Activated CD8-positive, alpha-beta T cell treated with anti-CD3 and anti-CD28 coated beads for 36 hours (primary cell): ENCODE measurements at places on chromosomes 2 and 18.

GRCh38 chr2:128485761-128486639 lies 167.3 kb upstream of the HS6ST1 start:
- no peaks in the 10 kb centered on the region for H3K4me1 ChIP-seq
- H3K27ac ChIP-seq: no peak overlapping the region
- DNase-seq: no peak
- peaks cover 4% of the 10 kb centered on the region for H3K27me3 ChIP-seq
- no peaks in the 10 kb centered on the region for H3K36me3 ChIP-seq

DNA sequence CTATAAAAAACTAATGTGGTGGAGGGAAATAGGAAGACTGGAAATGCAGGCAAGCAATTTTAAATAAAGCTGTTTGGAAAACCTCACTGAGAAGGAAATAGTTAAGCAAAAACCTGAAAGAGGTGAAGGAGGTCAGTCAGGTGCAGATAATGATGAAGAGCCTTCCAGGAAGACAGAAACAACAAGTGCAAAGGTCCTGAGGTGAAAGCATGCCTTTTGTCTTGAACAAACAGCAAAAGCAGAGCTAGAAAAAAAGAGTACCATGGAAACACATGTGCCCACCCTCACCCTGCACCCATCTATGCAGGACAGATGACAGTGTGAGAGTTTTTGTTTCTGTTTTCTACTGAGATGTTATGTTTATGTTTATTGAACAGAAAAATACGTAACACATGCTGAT lies 8.1 kb upstream of the ZBTB14 start:
- no peak overlapping the region for H3K27ac ChIP-seq
- no peak for DNase-seq
- no peaks in the 10 kb centered on the region for H3K4me1 ChIP-seq
- no peaks in the 10 kb centered on the region for H3K36me3 ChIP-seq
- H3K27me3 ChIP-seq: peaks cover 14% of the 10 kb centered on the region

GRCh38 chr2:202687276-202687675 lies 52.5 kb downstream of the FAM117B start:
- no peak overlapping the region for H3K27ac ChIP-seq
- DNase-seq: no peak
- H3K4me3 ChIP-seq: no peak overlapping the region
- peaks cover 32% of the 10 kb centered on the region for H3K4me1 ChIP-seq

DNA sequence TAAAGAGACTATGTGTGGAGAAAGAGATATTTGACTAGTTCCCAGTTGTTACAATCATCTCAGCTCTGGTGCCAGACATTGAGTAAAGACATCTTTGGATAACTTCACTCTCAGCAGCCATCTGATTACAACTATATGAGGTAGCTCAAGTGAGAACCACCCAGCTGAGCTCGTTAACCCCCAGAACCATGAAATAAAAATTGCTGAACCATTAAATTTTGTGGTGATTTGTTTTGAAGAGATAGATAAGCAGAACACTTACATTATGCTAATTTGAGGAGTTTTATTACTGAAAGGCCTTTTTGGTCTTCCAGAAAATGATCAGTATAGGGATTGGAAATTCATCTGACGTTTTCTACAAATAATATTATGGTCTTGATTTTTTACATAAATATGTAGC lies 101.1 kb downstream of the PMS1 start:
- H3K4me3 ChIP-seq: no peak overlapping the region
- H3K36me3 ChIP-seq: no peaks in the 10 kb centered on the region
- peaks cover 17% of the 10 kb centered on the region for H3K27me3 ChIP-seq
- no peaks in the 10 kb centered on the region for H3K4me1 ChIP-seq
- H3K27ac ChIP-seq: no peak overlapping the region

DNA sequence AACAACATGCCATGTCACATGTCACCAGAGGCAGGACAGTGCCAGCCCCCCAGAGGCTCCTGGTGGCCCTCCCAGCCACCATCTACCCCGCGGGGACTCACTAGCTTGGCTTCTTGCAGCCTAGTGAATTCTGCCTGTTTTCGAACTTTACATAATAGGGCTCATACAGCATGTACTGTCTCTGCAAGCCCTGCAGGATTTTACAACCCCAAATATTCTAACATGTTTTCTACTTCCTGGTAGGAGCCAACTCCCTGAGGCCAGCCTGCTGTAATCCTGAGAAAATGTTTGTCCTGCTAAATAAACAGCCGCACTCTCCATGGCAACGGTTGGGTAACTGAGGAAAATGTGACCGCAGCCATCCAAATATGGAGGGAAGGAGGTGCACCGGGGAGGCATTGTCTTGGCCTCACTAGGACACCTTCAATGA lies 2.7 kb downstream of the PER2 start:
- DNase-seq: no peak
- no peaks in the 10 kb centered on the region for H3K27me3 ChIP-seq
- H3K36me3 ChIP-seq: peaks cover 2% of the 10 kb centered on the region
- peaks cover 48% of the 10 kb centered on the region for H3K4me1 ChIP-seq

DNA sequence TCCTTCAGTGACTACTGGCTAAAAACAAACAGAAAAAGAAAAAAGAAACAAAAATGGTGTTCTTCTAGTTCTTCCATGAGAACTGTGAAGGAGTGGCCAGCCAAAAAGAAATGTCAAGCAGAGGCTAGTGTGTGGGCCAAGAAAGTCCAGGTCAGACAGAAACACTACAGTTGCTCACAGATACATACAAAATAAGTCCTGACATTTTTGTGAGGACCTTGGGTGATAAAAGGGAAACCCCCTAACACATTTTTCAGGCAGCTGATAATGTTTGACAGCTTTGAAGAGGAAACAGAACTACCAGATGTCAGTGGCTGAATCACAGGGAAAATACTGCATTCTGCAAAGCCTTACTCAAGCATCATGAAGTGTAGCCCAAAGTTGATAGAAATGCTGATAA lies 28.1 kb downstream of the ARHGAP25 start:
- DNase-seq: no peak
- no peaks in the 10 kb centered on the region for H3K27me3 ChIP-seq
- peaks cover 90% of the 10 kb centered on the region for H3K4me1 ChIP-seq

- H3K4me1 ChIP-seq: no peaks in the 10 kb centered on the region
- no peak overlapping the region for H3K27ac ChIP-seq
- no peaks in the 10 kb centered on the region for H3K27me3 ChIP-seq
- H3K36me3 ChIP-seq: no peaks in the 10 kb centered on the region
- no peak for DNase-seq
- H3K4me3 ChIP-seq: no peak overlapping the region
Observed at GRCh38 chr2:21467280-21467818, 343.6 kb downstream of the TDRD15 start.

DNA sequence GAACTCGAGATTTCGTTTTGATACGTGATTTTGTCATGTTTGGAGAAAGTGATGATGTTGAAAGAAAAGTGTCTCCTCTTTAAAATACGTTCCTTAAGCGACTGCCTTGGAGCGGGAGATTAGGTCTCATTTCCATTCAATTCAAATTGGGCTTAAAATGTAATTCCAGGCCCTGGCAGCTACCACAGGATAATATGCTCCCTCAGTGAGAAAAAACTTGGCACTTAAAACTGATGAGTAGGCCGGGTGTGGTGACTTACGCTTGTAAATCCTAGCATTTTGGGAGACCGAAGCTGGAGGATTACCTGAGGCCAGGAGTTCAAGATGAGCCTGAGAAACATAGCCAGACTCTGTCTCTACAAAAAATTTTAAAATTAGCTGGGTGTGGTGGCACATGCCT lies 146.3 kb upstream of the L3MBTL4 start:
- H3K27ac ChIP-seq: no peak overlapping the region
- no peak overlapping the region for H3K4me3 ChIP-seq
- no peaks in the 10 kb centered on the region for H3K36me3 ChIP-seq
- peaks cover 2% of the 10 kb centered on the region for H3K27me3 ChIP-seq

DNA sequence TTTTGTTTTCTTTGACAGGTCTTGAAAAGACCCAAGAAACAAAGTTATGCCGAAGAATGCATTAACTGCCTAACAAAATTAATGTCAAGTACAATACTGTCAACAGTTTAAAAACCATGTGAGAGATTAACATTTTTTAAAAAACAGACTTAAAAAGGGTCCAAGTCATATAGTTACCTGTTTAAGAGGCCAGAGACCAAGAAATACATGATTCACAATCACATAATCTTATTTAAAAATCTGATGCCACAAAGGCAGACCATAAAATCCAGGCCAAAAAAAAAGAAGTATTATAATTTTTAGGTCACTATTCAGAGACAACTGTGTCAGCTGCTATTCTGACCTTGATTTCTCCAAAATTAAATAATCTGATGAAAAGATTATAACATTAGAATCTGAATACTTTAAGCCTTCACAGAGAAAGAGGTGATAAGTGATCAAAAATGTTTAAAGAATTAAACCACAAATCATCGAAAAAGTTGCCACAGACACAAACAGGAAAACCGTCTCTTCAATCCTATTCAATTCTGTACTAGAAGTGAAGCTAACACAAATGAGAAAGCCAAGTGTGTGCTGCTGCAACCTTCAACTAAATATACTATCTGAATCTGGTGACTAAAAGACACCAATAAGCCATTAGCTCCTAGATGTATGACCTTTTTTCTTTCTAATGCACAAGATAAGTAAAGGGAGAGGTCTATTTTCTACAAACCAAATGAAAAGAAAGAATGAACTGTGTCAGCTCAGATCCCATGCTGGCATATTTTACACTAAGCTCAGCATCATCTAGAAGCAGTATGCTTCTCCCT lies 286.0 kb downstream of the ZEB2 start:
- H3K4me3 ChIP-seq: peak overlapping the region; percentile 48
- peak overlapping the region; percentile 87 for H3K27ac ChIP-seq
- peaks cover 17% of the 10 kb centered on the region for H3K36me3 ChIP-seq

DNA sequence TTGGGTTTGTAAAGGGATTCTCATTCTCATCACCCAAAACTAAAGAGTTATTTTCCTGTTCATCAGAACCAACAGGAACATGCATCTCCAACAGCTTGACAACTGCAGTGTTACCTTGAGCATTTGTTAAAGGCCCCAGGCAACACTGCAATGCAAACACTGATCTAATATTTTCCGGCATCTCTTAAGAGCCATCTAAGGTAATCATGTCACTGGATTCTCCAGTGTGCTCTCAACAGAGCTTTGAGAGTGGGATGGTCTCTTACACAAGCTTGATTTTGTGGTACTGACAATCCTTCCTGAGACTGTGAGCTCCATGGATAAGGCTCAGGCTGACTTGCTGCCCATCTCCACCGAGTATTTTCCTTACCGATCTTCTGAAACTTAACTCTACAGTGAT lies 90.5 kb upstream of the ITGB6 start:
- H3K4me1 ChIP-seq: peaks cover 32% of the 10 kb centered on the region
- peaks cover 25% of the 10 kb centered on the region for H3K36me3 ChIP-seq
- H3K27me3 ChIP-seq: no peaks in the 10 kb centered on the region
- H3K27ac ChIP-seq: no peak overlapping the region
- H3K4me3 ChIP-seq: no peak overlapping the region

- H3K4me1 ChIP-seq: no peaks in the 10 kb centered on the region
- H3K27me3 ChIP-seq: no peaks in the 10 kb centered on the region
- H3K27ac ChIP-seq: no peak overlapping the region
Observed at GRCh38 chr2:66698576-66699239, 263.8 kb downstream of the MEIS1 start.

GRCh38 chr2:197268786-197269584 lies 41.6 kb downstream of the ANKRD44 start:
- peak overlapping the region; percentile 90 for H3K27ac ChIP-seq
- no peak overlapping the region for H3K4me3 ChIP-seq
- peaks cover 91% of the 10 kb centered on the region for H3K4me1 ChIP-seq
- DNase-seq: peak; percentile 69
